ENCODE measurements at places on chromosomes 4 and X.

- DNase-seq, result no peak
Observed at GRCh38 chr4:110344165-110344564, 131.8 kb upstream of the ENPEP start.

DNA sequence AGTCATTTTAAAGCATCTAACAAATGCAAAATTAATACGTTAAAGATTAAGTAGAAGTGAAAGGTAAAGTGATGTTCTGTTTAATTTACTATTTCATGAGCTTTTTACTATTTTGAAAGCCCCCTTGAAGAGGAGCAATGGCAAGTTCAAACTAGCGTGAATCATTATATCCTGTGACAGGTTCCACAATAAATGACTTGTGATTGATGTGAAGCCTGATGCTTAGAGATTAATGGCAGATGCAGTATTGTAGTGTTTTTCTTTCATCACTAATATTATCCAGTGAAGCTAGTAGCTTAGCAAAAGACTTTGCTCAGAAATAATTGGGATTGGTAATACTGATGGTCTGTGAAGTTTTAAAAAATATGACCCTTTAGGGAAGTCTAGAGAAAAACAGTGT, 57.3 kb downstream of the STOX2 start:
- DNase-seq, result no peak

DNA sequence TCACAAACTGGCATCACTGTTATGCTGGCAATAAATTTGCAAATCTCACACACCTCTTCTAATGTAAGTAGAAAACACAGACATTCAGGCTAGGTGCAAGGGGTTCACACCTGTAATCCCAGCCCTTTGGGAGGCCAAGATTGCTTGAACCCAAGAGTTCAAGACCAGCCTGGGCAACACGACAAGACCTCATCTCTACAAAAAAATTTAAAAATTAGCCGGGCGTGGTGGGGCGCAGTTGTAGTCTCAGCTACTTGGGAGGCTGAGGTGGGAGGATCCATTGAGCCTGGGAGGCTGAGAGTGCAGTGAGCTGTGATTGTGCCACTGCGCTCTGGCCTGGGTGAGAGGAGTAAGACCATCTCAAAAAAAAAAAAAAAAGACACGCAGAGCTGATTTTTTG, 83.1 kb upstream of the ENPP6 start:
- no peak for DNase-seq

DNA sequence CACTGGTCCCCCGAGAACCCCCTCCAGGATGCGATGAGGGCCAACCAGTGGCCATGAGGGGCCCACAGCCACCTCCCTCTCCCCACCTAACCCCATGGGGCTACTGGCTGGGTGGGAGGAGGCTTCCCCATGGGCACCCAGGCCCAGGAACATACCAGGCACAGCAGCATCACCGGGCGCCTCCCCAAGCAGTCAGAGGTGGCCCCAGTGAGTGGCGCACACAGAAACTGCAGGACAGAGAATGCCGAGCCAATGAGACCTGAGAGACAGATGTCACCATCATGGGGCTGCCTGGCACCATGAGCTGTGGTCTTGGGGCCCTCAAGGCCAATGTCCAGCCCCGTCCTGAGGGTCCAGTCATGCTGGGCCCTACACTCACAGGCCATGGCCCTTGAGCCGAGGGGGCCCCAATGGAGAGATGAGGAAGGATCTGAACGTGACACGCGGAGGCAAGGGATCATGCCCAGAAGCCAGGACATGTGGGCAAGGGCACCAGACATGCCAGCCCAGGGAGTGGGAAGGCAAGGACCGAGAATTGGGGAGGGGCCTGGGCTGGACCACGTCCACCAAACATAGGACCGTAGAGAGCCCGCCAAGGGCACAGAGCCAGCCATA, 30.1 kb downstream of the NOP14 start:
- DNase-seq, result no peak

DNA sequence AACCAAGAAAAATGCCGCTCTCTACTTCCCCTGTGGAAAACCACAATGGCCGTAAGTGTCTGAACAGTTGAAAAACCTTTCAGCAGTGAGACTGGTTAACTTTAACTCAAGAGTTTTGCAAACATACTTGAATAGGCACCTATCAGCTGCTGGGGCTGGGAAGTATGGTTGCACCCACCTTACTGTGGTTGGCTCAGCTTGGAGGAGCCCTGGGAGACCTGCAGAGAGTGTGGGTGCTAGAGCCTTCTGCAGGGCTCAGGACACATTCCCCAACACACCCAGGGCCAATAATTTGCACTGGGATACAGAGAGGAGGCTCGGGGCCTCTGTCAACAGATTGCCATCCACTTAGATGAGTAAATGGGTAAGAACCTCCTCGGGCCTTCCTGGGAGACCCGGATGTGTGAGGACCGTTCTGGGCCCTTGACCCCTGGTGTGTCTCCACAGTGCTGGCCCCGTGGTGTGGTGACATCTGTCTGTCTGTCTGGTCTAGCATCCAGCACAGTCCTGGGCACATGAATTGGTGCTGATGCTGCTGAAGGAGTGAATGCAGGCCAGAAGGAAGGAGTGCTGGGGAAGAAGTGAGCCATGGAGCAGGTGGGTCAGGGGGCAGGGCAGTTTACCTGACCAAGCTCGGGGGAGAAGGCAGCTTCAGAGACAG, 46.5 kb downstream of the MAGEA1 start:
- DNase-seq, result no peak

DNA sequence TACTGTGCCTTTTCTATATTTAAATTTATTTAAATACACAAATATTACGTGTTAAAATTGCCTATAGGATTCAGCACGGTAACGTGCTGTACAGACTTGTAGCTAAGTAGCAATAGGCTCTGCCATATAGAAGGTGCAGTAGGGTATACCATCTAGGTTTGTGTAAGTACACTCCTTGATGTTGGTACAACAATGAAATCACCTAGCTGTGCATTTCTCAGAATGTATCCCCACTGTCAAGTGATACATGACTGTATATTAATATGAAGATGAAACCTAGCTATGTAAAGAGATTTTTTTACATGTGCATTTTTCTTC, 431.2 kb downstream of the KCTD8 start:
- DNase-seq, result no peak

- DNase-seq, result no peak
Observed at GRCh38 chr4:17013382-17014006, 115.0 kb upstream of the LDB2 start.

DNA sequence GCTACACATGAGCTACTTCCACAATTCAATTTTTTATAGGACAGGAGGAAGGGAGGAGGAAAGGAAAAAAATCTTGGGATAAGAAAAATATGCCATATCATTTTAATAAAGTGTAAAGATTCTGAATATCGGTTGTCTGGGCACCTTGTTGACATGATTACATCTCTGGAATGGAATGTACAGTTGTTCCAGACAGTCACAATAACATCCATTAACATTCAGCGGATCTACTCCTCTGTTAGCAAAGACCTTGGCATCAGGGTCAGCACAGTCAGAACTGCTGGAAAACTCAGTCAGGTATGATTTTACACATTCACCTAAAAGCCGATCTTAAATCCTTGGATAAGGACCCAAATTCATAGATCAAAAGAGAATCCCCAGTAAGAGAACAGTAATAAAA, 85.4 kb upstream of the ARMCX2 start:
- DNase-seq, result no peak

GRCh38 chrX:40922307-40922706, 162.9 kb upstream of the USP9X start:
- DNase-seq, result no peak

GRCh38 chr4:28973587-28974350, 1746.4 kb upstream of the PCDH7 start:
- no peak for DNase-seq

- DNase-seq, result no peak
Observed at GRCh38 chr4:151438154-151438553, 29.2 kb downstream of the FHIP1A start.

- no peak for DNase-seq
Observed at GRCh38 chrX:103453655-103454054, 65.6 kb downstream of the RAB40A start.

- DNase-seq, result no peak
Observed at GRCh38 chr4:10207116-10207515, 90.5 kb upstream of the WDR1 start.

- no peak for DNase-seq
Observed at GRCh38 chr4:52576961-52577623, 82.0 kb downstream of the USP46 start.

GRCh38 chr4:10180927-10181744, 64.5 kb upstream of the WDR1 start:
- no peak for DNase-seq

DNA sequence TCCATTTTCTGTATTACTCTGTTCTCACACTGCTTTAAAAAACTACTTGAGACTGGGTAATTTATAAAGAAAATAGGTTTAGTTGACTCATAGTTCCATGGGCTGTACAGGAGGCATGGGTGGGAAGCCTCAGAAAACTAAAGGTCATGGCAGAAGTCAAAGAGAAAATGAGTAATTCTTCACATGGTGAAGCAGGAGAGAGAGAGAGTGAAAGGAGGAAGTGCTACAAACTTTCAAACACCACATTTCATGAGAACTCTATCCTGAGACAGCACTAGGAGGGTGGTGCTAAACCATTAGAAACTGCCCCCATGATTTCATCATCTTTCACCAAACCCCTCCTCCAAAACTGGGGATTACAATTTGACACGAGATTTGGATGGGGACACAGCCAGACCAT, 108.0 kb upstream of the PBDC1 start:
- no peak for DNase-seq

GRCh38 chr4:10625131-10625530, 59.4 kb downstream of the CLNK start:
- no peak for DNase-seq

- no peak for DNase-seq
Observed at GRCh38 chrX:143340190-143340589, 177.1 kb downstream of the SPANXN3 start.

DNA sequence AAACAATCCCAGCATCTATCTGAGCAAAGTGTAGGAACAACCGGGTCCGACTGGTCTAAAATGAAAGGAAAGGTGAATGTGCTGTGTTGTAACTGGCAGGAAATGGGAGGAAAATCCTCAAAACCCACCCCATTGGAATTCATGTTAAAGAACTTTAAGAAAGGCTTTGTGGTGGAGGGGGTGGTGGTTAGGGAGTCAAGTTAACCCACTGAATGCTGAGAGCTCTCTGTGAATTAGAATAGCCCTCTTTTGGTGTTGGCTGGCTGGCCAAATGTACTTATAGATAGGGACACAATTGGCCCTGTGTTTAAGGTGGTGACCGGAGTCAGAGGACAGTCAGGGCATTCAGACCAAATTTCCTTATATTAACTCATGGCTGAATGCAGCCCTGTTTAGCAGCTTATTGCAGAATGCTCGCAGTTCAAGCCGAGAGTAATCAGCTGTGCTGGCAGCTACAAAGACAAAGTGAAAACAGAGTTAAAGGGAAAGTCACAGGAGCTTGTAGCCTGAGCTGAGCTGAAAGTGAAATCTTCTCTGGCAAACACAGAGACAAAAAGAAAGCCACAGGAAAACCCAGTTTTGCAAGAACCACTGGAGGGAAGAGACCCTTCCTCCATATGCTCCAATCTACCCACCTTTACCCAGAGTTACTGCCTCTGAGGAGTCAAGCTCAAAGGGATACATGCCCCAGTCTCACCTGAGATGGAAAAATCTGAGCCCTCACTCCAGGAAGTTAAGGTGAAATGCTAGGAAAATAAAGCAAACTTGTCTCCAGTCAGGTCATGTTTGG, 38.5 kb upstream of the UGT2B7 start:
- DNase-seq, result no peak

GRCh38 chr4:177311589-177311988, 1.9 kb downstream of the NEIL3 start:
- DNase-seq, result no peak

- no peak for DNase-seq
Observed at GRCh38 chr4:31592293-31592692, 872.1 kb downstream of the PCDH7 start.

DNA sequence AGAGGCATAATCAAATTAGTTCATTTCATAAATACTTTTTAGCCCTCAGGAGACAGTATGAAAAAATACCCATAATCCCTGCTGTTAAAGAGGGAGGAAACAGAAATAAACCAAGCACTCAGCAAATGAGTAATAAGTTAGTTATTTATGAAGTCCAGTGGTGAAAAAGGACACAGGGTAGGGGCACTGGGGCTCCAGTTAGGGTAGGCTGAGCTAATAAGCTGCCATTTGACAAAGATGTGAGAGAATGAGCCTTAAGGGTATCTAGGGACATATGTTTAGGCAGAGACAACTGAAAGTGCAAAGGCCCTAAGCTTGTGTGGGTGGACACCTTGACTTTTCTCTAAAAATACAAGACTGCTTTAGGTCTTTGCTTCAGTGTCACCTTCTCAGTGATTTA, 94.4 kb downstream of the IL15 start:
- DNase-seq, result no peak
